ENCODE measurements at places on chromosomes 2 and 18.

- DNase-seq, result no peak
Measured at GRCh38 chr2:104388296-104388695, 465.6 kb upstream of the POU3F3 start.

DNA sequence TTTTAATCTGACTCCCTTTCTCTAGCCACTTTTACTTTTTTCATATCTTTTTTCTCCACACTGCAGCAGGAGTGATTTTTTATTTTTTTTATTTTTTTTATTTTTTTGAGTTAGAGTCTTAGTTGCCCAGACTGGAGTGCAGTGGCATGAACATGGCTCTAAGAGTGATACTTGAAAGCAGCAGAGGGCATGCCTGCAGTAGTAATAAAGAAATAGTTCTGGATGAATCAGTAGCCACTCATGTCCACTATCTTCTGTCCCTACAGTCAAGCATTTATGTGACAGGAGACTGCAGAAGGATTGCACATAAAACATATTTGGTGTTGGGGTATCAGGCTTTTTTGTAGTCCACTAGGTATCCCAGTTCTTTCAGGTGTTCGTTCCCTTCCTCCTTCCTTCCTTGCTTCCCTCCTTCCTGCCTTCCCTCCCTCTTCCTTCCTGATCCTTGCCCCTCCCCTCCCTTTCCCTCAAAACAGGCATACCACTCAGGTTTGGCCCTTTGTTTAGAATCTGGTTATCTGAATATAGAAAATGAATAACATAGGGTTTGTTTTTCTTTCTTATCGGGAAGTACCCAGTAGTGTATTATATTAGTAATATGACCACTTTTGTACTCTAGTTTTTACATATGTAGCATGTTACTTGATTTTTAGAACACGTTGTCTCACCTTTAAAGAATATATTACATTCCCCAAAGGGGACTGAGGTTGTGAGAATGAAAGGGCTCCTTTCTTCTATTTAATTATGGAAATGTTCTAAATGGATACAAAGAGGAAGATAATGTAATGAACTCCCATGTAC lies 23.5 kb downstream of the MIB1 start:
- no peak for DNase-seq

GRCh38 chr2:191705084-191705483 lies 27.1 kb downstream of the NABP1 start:
- DNase-seq, result no peak

DNA sequence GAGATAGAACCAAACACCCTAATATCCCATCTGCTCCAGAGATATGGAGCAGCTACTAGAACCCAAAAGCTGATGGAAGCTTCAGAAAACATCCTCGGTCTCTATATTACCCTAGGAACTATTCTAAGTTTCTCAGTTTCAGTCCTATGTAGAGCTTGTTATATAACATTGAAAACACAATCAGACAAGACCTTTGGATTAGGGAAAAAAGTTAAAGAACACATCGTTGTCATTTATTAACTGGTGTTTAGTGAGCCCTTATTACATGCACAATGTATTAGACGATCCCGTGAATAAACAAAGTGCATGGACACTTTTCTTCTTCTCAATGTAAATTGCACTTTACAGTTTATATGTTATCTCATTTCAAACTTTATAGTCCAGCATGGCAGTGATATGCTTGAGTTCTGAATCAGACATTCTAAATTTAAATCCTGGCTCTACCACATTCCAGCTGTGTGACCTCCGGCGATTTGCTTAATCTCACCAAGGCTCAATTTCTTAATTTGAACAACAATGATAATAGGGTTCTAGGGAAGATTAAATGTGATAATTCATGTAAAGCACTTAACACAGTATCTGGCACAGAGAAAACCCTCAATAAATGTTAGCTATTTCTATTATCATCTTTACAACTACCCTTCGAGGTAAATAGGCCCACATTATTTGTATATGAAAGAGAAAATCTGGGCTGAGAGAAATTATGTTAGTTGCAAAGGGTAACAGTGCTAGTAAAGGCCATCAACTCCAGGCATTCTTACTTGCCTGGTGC lies 83.6 kb upstream of the PIK3C3 start:
- no peak for DNase-seq

DNA sequence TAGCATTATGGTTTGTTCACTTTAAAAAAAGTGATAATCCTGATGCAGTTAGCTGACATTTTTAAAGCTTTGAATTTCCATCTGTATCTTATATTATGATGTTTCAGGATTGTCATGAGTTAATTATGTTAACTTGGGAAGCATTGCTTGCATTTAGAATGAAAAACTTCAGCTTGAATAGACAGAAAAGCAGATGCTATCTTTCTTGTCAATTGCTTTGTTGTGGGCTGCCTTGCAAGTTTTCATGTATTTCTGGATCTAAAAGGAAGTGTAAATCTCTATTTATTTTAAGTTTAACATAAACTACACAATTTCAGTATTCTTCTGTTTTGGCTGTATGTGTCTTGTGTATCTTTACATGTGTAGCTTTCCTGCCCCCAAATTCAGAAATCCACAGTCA lies 479.5 kb downstream of the ARHGAP15 start:
- DNase-seq, result no peak

DNA sequence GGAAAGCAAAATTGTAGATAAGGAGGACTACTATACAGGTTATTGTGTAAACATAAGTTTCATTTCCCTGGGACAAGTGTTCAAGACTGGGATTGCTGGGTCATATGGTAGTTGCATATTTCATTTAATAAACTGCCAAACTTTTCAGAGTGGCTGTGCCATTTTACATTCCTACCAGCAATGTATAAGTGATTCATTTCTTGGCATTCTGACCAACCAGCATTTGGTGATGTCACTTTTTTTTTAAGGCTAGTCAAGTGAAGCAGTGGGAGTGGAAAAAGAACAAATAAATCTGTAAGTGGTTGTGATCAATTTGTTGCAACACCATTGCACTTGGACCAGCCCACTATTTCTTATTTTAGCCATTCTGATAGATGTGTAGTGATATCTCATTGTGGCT lies 5.2 kb upstream of the CHCHD5 start:
- DNase-seq, result no peak

DNA sequence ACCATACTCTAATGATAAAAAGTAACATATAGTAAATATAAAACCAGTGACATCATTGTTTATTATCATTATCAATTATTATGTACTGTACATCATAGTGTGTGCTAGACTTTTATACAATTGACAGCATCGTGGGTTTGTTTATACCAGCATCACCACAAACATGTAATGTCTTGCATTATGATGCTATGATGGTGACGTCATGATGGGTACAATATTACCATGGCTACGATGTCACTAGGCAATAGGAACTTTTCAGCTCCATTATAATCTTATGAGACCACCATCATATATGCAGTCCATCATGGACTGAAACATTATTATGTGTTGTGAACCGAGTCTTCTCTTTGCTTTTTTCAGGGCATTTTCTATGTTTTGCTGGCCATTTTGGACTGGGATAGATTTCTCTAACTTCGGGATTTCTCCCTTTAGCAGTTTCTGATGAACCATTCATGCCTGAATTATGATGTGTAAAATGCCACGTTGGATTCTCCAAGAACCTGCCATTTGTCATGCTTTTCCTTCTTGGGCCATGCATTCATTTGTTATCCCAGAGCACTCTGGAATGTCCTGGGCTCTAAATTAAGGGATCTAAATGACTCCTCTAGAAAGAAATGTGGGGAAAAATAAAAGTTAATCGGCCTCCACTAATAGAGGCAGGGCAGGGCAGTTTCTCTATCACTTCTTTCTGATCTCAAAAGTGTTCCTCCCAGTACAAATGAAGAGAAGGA lies 325.6 kb upstream of the TNP1 start:
- no peak for DNase-seq

DNA sequence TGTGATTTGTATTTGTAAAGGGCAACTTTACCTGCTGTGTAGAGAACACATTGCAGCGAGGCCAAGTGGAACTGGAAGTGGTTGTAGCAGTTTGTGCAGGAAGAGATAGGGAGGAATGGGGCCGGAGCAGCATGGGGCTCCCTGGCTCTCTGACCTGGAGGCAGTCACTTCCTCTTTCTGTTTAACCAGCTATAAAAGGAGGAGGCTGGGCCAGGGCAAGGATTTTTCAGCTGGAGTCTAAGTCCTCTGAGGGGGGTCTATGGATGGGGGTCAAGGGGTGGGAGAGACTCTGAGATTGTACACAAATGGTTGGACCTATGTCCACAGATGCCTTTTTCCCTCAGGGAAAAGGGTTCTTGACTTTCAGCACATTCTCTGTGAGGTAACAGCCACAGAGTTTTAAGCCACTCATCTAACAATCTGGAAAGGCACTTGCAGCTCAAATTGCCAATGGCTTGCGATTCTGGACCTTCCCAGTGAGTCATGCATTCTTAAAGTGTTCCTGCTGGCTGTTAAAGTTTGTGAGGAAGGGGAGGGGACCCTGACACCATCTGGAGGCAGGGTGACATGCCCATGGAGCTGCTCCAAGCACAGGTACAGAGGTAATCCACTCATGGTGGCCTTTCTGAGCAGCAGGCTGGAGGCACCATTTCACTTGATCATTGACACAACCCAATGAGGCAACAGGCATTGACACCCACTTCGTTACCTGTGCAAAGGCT lies 347.0 kb downstream of the CYRIA start:
- no peak for DNase-seq

DNA sequence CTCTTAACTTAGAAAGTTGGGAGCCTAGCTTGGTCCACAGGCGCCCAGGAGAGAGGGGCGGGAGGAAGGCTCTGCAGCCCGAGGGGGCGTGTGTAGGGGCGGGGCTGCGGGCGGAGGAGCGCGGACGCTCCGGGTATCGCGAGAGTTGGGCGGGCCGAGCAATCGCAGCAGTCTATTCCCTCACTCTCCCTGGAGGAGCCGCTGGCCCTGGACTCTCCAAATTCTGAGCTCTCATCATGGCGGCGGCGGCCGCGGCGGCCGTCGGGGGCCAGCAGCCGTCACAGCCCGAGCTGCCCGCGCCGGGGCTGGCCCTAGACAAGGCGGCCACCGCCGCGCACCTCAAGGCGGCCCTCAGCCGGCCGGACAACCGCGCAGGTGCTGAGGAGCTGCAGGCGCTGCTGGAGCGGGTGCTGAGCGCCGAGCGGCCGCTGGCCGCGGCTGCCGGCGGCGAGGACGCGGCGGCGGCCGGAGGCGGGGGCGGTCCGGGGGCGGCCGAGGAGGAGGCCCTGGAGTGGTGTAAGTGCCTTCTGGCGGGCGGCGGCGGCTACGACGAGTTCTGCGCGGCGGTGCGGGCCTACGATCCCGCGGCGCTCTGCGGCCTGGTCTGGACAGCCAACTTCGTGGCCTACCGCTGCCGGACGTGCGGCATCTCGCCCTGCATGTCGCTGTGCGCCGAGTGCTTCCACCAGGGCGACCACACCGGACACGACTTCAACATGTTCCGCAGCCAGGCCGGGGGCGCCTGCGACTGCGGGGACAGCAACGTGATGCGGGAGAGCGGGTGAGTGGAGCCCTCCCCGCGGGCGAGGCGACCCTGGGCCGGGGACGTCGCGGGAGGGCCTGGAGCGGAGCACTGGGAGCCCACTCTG lies at the start of gene UBR3:
TSS of gene UBR3 (plus strand) at position 183 of the 869 bp plus-strand sequence. CDS start at position 237, 54 bp downstream.
- peak; percentile 93 for DNase-seq

DNA sequence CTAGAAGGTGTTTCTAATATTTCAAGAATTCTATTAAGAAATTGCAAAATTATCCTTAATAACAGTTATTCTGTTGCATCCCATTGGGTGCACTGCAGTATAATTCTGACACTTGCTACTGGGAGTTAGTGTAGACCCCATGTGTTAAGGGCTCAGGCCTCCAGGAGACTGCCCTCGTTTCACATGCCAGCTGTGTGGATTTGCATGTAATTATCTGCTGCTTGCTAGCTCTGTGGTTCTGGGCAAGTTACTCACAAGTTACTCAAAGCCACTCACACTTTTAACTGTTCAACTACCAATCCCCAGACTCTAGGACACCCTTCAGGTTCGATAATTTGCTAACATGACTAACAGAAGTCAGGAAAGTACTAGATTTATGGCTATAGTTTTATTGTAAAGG lies 38.6 kb downstream of the ST6GAL2 start:
- DNase-seq, result no peak

GRCh38 chr2:241777686-241778627 lies 1.3 kb downstream of the GAL3ST2 start:
- DNase-seq, result no peak

- no peak for DNase-seq
Measured at GRCh38 chr2:130768191-130768855, 13.0 kb downstream of the AMER3 start.

DNA sequence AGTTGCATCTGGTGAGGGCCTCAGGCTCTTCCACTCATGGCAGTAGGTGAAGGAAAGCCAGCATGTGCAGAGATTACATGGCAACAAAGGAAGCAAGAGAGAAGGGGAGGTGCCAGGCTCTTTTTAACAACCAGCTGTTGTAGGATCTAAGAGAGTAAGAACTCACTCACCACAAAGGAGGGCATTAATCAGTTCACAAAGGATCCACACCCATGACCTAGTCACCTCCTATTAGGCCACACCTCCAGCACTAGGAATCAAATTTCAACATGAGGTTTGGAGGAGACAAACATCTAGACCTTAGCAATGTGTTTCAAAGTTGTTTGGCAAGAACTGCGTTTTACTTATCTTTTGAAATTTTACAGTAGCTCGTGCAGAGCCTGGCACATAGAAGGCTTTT lies 20.5 kb upstream of the REG3A start:
- no peak for DNase-seq

- no peak for DNase-seq
Measured at GRCh38 chr2:158677542-158677941, 117.6 kb upstream of the DAPL1 start.

GRCh38 chr2:54984476-54984875 lies 65.8 kb downstream of the RTN4 start:
- no peak for DNase-seq

- no peak for DNase-seq
Measured at GRCh38 chr2:148529745-148530144, 114.8 kb upstream of the EPC2 start.

GRCh38 chr2:147025646-147026585 lies 818.9 kb upstream of the ACVR2A start:
- no peak for DNase-seq

- DNase-seq, result no peak
Measured at GRCh38 chr2:236951830-236952475, 133.7 kb upstream of the COPS8 start.
